Liver (tissue), 10 donors: ENCODE measurements at places on chromosomes 11 and 22.
A peak's percentile ranks its signal among the peaks of the same experiment; 100 is the strongest.

GRCh38 chr11:114441921-114442320, 2.7 kb downstream of the REXO2 start:
- no peak overlapping the region for H3K27ac ChIP-seq
- no peak for DNase-seq
- no peaks in the 10 kb centered on the region for H3K27me3 ChIP-seq
- peaks cover 10% of the 10 kb centered on the region for H3K36me3 ChIP-seq
- no peaks in the 10 kb centered on the region for H3K4me1 ChIP-seq

GRCh38 chr22:29914165-29914564, 31.2 kb downstream of the MTMR3 start:
- peaks cover 31% of the 10 kb centered on the region for H3K4me1 ChIP-seq
- no peak overlapping the region for H3K4me3 ChIP-seq
- H3K27me3 ChIP-seq: no peaks in the 10 kb centered on the region
- H3K36me3 ChIP-seq: no peaks in the 10 kb centered on the region
- DNase-seq: no peak

GRCh38 chr11:111299101-111300026, 1.0 kb downstream of the POU2AF3 start:
- peak overlapping the region; percentile 72 for H3K27ac ChIP-seq
- peaks cover 8% of the 10 kb centered on the region for H3K4me1 ChIP-seq
- DNase-seq: peak; percentile 55
- no peaks in the 10 kb centered on the region for H3K36me3 ChIP-seq
- no peaks in the 10 kb centered on the region for H3K27me3 ChIP-seq

DNA sequence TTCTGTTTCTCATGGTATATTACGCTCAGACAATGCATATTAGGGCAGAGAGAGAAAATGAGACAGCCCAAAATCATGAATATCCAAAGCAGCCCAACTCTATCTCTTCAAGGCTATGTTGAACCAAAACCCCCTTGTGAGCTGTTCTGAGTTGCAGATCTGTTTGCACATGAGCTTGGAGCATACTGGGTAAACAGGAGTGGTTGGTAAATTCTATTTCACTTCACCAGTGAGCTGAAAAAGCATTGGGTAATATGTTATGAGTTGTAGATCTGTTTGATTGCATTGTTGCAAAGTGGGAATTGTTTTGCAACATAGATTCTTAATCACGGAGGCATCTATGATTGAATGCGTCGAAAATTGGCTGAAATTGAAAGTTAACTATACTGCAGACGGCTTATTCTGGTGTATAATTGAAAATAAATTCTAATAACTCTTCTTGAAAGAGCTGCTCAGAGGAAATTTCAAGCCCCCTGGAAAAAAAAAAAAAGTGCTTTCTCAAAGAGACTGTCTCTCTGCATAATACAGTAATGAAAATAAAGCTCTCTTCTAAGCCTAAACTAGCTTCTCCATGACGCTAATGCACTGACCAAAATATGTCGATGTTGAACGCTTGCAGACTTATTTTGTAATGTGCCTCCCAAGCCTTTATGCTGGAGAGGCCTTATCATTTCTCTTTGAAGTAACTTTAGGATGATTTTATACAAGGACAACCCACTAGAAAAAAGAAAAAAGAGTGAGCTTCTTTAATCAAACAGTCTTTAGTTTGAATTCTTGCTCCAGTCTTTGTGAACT, 263.7 kb downstream of the NTM start:
- no peaks in the 10 kb centered on the region for H3K27me3 ChIP-seq
- no peaks in the 10 kb centered on the region for H3K36me3 ChIP-seq
- no peak overlapping the region for H3K4me3 ChIP-seq
- DNase-seq: no peak
- no peaks in the 10 kb centered on the region for H3K4me1 ChIP-seq

GRCh38 chr22:20246368-20247009, 21.6 kb downstream of the RTN4R start:
- H3K27ac ChIP-seq: peak overlapping the region; percentile 78
- H3K36me3 ChIP-seq: no peaks in the 10 kb centered on the region
- H3K4me1 ChIP-seq: peaks cover 89% of the 10 kb centered on the region
- H3K4me3 ChIP-seq: no peak overlapping the region

GRCh38 chr11:128694618-128695481, 978 bp downstream of the FLI1 start:
- peak overlapping the region; percentile 93 for H3K27ac ChIP-seq
- no peaks in the 10 kb centered on the region for H3K36me3 ChIP-seq
- H3K27me3 ChIP-seq: peaks cover 2% of the 10 kb centered on the region
- H3K4me1 ChIP-seq: peaks cover 47% of the 10 kb centered on the region

GRCh38 chr11:69479591-69480271, 1.7 kb upstream of the LINC01488 start:
- H3K4me1 ChIP-seq: peaks cover 14% of the 10 kb centered on the region
- H3K27ac ChIP-seq: no peak overlapping the region
- no peaks in the 10 kb centered on the region for H3K36me3 ChIP-seq
- no peak overlapping the region for H3K4me3 ChIP-seq
- DNase-seq: no peak

GRCh38 chr11:121451986-121452608, at the start of gene SORL1:
TSS of gene SORL1 (plus strand) at chr11:121452314. CDS start at chr11:121452332, 18 bp downstream.
- DNase-seq: peak; percentile 67
- H3K27ac ChIP-seq: peak within 1 kb of the TSS; percentile 95
- H3K4me1 ChIP-seq: peaks cover 46% of the 10 kb centered on the region
